ENCODE measurements at places on chromosomes 4 and X.

- no peak for DNase-seq
These were observed 578 bp downstream of the CHIC2 start for GRCh38 chr4:54063737-54064316.

DNA sequence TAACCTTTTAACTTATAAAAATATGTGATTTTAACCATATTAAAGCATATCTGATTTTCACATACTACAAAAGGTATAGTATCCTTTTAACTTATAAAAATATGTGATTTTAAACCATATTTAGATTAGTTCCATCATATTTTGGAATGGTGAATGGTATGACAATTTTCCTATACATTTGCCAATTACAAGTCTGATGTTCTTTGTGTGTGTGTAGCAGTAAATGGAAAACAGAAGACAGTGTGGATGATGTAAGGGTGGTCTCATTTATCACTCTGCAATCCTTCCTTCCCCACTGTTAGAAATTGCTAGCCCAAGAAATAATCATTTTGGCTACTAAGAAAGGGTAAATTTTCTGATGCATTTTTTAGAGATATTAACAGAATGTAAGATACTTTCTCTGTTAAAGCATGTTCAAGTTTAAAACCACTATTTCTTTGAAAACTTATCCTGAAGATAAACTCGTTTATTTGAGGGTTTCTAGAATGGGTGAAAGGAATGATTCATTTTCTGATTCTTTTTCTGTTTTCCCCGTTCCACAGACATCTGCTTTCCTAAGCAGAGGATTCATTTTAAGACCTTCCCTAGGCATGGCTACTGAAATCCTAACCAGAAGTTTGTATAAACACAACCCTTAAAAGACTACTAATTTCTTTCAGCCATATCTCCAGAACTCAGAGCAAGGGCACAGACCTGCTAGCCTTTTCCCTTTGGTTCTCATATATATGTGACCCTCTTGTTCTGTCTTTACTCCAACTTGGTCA, 21.0 kb downstream of the NUDT6 start:
- no peak for DNase-seq

GRCh38 chr4:13833171-13833804, 205.8 kb upstream of the BOD1L1 start:
- DNase-seq: no peak

DNA sequence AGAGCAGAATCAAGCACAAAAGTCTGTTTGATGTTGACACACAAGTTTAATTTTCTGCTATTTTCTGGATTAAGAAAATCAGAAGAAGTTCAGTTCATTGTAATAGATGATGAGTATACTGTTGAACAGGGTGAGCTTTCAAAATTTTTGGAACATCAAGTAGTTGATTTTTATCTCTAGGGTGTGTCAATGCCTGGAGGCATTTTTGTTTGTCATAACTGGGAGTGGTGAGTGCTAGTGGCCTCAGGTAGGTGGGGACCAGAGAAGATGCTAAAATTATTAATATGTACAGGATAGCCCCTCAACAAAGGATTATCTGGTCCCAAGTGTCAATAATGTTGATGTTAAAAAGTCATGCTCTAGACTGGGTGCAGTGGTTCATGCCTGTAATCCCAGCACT, 279.7 kb upstream of the GNPDA2 start:
- DNase-seq: no peak

DNA sequence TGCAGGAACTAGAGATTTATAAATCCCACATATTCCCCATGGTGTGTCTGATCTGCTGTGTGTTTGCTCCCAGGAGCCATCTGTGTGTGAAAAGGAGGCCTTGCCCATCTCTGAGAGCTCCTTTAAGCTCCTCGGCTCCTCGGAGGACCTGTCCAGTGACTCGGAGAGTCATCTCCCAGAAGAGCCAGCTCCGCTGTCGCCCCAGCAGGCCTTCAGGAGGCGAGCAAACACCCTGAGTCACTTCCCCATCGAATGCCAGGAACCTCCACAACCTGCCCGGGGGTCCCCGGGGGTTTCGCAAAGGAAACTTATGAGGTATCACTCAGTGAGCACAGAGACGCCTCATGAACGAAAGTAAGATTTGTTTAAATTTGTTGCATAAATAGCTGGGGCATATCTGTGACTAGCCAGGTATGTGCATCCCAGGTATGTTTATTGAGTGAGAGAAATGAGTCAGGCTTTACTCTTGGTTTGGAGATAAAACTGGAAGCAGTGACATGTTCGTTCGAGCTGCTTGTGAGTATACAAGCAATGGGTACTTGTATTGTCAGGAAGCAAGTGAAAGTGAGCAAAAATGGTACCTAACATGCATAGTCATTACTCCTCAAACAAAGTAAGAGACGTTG, 89.5 kb downstream of the PTTG2 start:
- no peak for DNase-seq

Data from activated CD8-positive, alpha-beta memory T cell treated with anti-CD3 and anti-CD28 coated beads for 1 hour (primary cell).